ENCODE measurements at places on chromosomes 3 and 15.

DNA sequence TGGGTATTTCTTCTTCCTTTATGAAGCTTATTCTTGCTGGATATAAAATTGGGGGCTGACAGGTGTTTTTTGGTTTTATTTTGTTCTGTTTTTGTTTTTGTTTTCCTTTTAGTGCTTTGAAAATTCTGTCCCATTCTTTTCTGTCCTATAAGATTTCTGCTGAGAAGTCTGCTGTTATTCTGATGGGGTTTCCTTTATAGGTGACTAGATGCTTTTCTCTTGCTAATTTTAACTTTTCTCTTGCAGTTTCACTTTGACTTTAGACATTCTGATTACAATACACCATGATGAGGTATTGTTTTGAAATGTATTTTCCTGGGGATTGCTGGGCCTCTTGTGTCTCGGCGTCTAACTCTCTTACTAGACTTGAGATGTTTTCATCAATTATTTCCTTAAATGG, 22.8 kb downstream of the TTC14 start:
- no peak for DNase-seq

- DNase-seq, result no peak
These were observed 43.6 kb downstream of the FOXB1 start for GRCh38 chr15:60047701-60048100.

DNA sequence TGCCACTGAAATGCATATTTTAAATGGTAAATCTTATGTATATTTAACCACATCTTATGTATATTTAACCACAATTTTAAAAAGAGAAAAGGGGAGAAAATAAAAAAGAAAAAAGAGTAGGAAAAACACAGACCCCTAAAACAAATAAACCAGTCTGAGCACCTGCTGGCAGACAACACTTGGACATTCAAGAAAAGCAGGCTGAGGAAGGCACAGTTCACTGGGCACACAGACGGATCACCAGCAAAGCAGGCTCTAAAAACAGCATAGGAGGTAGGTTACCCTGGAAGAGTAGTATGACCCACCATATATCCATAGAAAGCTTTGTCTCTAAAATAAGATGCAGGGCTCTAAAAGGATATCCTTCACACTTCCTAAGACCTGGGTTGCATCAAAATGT, 27.0 kb downstream of the AAGAB start:
- DNase-seq, result no peak

GRCh38 chr15:45378149-45378912, at the start of gene GATM:
TSS of gene GATM (minus strand) at chr15:45378544. CDS start at chr15:45378453, 91 bp downstream.
- peak; percentile 19 for DNase-seq

DNA sequence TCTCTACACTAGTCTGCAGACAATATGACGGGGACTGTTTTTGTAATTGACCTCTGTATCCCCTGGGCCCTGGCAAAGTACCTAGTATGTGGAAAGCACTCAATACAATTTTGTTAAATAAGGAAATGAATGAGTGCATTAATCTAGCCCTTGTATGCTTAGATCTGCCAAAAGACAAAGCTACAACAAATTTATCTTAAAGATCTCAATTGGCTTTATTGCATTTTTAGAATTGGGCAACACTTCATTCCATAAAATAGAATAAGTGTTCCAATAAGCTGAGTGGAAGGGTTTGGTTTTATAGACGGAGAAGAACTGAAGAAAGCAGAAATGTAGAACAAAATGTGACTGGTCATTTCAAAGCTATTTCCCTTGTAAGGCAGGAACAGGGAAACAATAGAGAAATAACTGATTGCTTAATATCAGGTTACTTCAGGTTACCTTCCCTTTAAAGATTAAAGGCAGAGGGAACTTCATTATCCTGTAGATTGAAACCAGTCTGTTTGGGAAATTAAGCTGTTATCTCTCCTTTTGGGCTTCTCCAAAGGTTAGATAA, 108.3 kb upstream of the MME start:
- no peak for DNase-seq

Measured in stimulated activated CD4-positive, alpha-beta T cell treated with anti-CD3 and anti-CD28 coated beads, TNF-alpha, amount 100 ng/mL, for 24 hours (primary cell).